Activated CD8-positive, alpha-beta memory T cell treated with anti-CD3 and anti-CD28 coated beads, Interleukin-2, amount 50 U/mL, for 4 hours (primary cell): ENCODE measurements at places on chromosomes 3 and 15.

DNA sequence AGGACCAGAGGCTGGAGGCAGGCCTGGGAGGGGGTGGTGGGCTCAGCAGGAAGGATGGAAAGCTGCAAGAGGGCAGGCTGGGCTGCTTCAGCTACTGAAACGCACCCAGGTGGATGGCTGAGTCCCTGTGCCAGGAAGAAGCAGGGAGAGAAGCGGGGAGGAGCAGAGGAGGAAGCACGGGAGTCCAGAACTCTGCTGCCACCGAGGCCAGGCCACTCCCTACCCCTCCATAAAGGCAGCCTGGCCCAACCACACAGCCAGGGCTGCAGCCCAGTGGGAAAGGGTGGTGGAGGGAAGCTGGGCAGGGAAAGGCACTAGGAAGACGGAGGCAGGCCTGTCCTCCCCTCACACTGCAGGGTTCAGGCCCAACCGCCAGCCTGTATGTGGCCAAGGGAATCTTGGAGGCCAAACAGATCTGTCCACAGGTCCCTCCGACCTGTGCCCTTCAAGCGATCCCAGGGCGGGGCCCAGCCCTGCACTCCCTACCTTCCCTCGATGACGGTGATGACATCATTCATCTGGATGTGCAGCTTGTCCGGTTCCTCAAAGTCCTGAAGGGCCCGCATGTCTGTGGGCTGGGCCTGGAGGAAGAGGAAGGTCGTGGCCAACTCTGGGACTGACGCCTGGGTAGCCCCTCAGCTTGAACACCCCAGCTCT is 30.5 kb downstream of the TNK2 start:
- no peak for DNase-seq

DNA sequence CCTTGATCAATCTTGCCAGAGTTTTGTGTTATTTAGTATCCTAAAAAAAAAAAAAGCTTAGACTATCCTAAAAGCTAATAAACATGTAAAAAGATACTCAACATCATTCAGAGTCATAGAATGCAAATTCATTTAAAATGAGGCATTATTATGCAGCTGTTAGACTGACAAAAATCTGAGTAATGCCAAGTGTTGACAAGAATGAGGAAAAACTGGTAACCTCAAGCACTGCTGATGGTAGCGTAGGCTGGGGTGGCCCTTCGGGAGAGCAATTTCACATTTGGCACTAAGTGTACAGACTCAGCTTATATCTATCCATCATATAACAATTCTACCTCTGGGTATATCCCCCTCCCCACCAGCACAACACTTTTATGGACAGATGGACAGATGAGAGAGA is 280.4 kb downstream of the RAP2B start:
- DNase-seq = no peak

GRCh38 chr3:38567498-38567897 is 71.4 kb downstream of the EXOG start:
- no peak for DNase-seq

DNA sequence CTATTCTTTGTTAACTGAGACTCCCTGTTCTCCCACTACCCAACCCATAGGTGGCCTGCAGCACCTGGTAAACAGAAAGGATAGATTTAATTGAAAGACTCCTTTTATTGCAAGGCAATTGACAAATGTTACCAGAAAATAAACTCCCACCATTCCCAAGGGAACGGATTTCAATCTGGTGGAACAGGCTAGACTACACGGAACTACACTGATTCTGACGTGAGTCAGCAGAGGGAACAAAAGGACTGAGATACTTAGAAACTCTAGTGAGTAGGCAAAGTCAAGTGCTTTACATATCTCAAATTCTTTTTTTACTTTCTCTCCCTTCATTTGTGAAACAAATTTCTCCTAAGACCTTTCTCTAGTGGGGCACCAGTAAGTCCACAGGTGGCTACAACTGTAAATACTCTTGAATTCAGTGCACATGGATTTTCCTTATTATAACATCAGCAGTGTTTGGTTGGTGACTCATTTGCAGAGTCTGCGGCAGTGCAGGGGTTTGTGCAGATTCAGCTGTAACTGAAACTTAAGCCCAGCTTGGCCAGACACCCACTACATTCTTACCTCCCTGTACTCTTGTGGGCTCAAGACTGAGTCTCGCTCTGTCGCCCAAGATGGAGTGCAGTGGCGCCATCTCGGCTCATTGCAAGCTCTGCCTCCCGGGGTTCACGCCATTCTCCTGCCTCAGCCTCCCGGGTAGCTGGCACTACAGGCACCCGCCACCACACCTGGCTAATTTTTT is 34.3 kb upstream of the PLSCR2 start:
- no peak for DNase-seq

- no peak for DNase-seq
Measured at GRCh38 chr3:2036076-2036475, 62.6 kb upstream of the CNTN4 start.

GRCh38 chr3:117286488-117286887 is 576.9 kb downstream of the TUSC7 start:
- no peak for DNase-seq

DNA sequence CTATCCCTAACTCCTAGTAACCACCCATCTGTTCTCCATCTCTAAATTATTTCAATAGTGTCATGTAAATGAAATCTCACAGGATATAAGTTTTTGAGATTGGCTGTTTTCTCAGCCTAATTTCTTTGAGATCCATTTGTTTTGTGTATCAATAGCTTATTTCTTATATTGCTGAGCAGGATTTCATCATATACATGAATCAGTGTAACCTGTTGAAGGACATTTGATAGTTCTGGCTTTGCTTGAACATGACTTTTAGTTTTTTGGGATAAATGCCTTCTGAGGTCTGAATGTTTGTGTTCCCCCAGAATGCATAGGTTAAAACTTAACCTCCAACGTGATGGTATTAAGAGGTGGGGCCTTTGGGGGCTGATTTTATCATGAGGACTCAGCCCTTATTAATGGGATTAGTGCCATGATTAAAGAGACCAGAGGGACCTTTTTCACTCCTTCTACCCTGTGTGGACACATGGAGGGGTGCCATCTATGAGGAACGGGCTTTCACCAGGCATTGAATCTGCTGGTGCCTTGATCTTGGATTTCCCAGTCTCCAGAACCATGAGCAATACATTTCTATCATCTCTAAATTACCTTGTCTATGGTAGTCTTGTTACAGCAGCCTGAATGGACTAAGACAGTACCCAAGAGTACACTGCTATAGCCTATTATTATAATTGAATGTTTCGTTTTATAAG is 118.3 kb downstream of the FNDC3B start:
- no peak for DNase-seq

- DNase-seq = no peak
Measured at GRCh38 chr3:107734317-107734716, 211.6 kb downstream of the BBX start.

- no peak for DNase-seq
Measured at GRCh38 chr3:126284258-126284904, 72.8 kb downstream of the KLF15 start.

- DNase-seq = no peak
Measured at GRCh38 chr3:172145031-172145686, 105.8 kb downstream of the FNDC3B start.

DNA sequence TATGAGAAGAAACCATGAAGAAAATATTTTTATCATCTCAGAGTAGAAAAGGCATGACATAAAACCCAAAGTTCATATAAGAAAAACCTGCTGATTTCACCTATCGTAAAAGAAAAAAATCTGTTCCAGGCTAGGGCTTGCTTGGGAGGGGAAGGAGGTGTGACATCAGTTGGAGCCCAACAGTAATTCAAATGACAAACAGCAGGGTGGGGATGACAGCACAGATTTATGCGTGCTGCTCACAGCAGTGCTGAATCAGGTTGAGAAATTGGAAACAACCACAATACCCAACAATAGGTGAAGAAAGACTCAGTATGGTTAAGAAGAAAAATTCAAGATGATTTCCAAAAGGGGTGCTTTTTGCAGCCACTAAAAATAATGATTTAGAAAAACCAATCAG is 172.4 kb downstream of the PDE8A start:
- DNase-seq = no peak

GRCh38 chr3:170734043-170734734 is 135.8 kb downstream of the RPL22L1 start:
- no peak for DNase-seq

DNA sequence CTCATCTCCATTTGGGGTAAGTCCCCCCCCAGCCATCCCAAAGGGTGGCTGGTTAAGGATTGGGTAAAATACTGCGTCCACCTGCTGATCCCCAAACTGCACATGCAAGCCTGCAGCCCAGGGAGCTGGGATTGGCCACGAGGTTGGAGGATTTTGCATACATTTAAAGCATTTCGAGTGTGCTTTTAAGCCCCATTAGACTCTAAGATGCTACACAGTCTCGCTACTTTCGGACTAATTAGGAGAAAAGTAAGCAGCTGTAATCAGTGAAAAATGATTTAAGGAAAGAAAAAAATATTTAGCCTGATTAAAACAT is 23.9 kb downstream of the SLC6A6 start:
- no peak for DNase-seq

GRCh38 chr3:191123231-191123630 is 75.8 kb upstream of the OSTN start:
- no peak for DNase-seq

- no peak for DNase-seq
Measured at GRCh38 chr3:132972333-132972732, 65.9 kb upstream of the TMEM108 start.

DNA sequence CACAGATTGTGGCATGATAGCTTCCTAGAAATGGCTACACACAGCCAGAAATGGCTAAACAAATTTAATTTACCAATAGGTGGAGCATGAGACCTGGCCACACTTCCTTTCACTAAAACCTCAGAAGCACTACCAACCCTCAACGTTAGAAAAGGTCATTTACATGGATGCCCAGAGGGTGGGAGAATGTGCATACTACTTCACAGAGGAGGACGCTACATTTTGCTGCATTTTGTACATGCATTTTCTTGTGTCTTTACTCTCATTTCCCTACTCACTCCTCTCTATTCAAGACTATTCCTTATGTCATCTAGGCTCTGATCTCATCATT is 40.1 kb downstream of the C2CD4B start:
- no peak for DNase-seq

- DNase-seq = no peak
Measured at GRCh38 chr3:95237783-95238182, 1174.9 kb downstream of the NSUN3 start.

DNA sequence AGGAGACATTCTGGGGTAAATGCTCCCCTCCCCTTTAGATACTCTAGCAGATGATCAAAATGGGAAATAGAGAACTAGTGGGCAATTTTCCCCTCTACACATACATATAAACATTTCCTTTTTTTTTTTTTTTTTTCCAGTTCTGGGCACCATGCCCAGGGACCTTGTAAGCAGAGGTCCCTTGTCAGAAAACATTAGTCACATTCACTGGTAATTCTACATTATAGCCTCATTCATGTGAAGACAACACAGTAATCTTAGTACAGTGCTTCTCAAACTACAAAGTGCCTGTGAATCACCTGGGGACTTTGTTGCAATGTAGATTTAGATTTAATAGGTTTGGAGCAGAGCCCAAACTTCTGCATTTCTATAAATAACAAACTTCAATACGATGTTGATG is 60.1 kb upstream of the ACTC1 start:
- no peak for DNase-seq

GRCh38 chr3:16534640-16535262 is 21.3 kb upstream of the RFTN1 start:
- DNase-seq = no peak

DNA sequence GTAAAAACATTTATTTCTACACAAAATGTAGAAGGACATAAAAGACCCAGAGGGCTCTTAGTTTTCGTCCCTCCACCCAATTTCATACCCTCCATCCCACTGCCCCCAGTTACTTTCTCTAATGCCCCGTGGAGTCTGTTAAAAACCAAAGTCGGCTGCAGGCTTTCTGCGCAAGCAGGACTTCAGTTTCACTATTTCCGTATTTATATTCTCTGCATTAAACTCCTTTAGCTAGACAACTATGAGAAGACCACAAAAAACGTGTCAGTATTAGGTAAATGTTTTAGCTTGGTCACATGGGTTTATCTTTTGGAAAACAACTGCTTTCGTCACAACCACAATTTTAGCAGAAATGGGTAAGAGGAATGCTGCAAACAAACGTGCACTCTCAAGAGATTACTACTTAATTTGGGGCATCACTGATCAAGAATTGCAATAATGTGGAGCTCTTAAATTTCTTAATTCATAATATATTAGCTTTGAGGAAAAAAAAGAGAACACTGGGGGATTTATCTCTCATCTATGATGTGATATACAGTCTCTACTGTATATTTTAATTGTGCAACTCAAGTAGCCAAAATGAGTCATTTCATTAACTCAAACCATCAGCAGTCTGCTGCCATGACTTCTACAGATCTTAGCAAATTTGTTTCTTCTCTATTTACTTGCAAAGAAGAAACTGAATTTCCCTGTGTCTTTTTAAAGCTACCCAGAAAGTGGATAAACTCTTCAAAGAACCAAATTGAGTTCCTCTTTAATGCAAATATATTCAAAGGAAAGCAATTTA is 740 bp upstream of the NSMCE3 start:
- no peak for DNase-seq

GRCh38 chr3:45208586-45208985 is 17.5 kb downstream of the TMEM158 start:
- no peak for DNase-seq

GRCh38 chr3:153431076-153431475 is 269.1 kb downstream of the RAP2B start:
- DNase-seq = no peak

DNA sequence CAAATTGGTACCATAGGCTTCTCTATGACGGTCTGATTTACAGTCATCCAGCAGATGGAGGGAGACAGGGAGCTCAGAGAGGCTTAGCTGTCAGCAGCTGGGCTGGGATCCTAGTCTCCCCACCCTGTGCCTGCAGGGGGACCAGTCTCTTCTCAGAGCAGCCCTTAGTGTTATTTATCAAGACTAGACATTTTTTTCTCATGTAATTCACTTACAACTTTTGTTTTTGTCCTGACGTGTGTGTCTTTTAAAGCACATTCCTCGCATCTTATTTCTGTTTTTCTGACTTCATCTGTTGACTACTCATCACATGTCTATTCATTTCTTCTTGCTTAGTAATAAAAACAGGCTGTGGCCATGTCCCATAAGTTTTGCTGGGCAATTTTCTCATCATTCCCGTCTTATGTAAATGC is 116.1 kb downstream of the KLF13 start:
- DNase-seq = no peak

- DNase-seq = no peak
Measured at GRCh38 chr3:79898907-79899306, 131.1 kb upstream of the ROBO1 start.

GRCh38 chr3:110470310-110470709 is 601.3 kb upstream of the NECTIN3 start:
- DNase-seq = no peak

DNA sequence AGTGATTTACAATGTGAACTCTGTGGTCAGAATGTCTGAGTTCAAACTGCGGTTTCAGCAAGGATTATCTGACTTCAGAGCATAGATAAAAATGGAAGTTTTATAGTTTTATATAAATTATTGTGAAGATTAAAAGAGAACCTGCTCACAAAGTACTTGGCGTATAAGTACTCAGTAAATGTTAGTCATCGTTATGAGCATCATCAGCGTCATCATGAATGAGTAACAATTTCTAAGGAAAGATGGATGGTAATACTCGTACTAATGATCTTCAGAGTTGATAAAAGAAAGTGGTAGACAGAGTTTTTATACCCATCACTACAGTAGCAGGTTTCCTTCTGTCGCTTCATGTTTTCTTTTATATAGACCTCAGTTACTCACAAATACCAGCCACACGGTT is 341.8 kb downstream of the RAP2B start:
- DNase-seq = no peak
